ENCODE measurements at places on chromosomes 5 and 9.

DNA sequence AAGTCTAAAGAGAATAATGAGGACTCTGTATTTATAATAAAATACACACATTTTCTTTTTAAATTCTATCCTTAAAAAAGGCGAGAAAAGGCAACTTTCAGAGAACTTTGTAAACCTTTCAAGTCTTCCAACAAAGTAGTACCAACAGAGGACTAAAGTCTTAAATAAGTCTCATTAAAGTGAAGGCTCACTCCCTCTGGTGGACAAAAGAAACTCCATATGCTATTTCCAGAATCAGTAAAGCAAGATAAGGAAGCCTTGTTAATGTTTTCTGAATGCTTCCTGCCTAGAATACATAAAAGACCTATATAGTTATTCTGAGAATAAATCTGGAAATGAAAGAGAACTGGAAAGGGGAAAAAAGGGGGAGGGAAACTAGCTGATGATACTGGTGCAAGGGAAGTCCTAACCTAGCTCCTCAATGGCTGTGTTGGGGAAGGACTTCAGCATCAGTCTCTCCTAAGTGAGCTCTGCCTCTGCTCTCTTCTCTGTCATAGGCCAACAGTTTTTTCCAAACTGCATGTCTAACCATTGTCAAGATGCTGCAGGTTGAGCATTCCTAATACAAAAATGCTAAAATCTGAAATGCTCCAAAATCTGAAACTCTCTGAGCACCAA lies 7.2 kb downstream of the HMGCS1 start:
- DNase-seq, result no peak

DNA sequence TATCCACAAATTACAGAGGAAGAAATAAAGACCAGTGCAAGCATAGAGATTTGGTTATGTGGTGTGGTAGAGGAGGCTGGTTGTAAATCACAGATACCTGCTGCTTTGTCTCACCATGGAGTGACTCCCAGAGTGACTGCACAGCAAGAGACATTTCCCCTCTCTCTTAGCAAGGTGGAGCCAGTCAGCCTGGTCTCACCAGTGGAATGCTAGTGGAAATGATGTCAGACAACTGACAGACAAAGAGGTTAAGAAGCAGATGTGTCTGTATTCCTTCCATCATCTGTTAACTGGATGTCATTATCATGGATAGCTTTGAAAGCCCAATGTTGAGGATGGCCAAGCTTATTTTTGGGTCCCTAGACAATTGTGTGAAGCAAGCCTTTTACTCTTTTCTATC lies 509.4 kb upstream of the SEMA6A start:
- DNase-seq, result no peak

DNA sequence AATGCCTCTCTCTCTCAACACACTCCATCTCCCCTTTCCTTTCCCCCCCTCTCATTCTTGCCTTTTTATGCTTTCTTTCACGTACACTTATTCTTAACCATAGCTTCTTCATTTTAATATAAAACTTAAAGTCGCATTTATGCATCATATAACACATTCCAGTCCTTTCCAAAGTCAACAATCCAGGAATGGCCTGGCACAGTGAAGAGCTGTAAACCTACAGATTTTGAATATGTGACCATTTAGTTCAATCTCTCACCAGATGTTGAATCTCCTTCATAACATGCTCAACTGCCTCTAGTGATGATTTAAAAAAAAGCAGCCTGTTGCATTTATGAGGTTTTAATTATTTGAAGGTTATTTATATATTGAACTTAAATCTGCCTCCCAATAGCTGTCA lies 186.2 kb upstream of the GRAMD2B start:
- no peak for DNase-seq

- DNase-seq, result no peak
Observed at GRCh38 chr5:95148453-95148852, 136.4 kb downstream of the MCTP1 start.

- no peak for DNase-seq
Observed at GRCh38 chr5:174725261-174725990, 1.0 kb downstream of the MSX2 start.
